ENCODE measurements at places on chromosomes 12 and 14. TPM values are rescaled to one million over a fixed set of nuclear protein-coding genes. Genes with fewer than 3 reads are reported as not detected.

- no peaks in the 10 kb centered on the region for H3K27me3 ChIP-seq
- no peak for DNase-seq
- H3K4me1 ChIP-seq = peaks cover 52% of the 10 kb centered on the region
- no peak overlapping the region for H3K4me3 ChIP-seq
- H3K27ac ChIP-seq = no peak overlapping the region
These were observed 10.6 kb upstream of the TBPL2 start for GRCh38 chr14:55450987-55451386.

Gene KIF5A
- 4.8 TPM for total RNA-seq

- peak; percentile 47 for DNase-seq
- H3K36me3 ChIP-seq = no peaks in the 10 kb centered on the region
- H3K4me1 ChIP-seq = no peaks in the 10 kb centered on the region
- peak overlapping the region; percentile 98 for H3K27ac ChIP-seq
- peak overlapping the region; percentile 80 for H3K4me3 ChIP-seq
These were observed 1.1 kb downstream of the ARHGAP5 start for GRCh38 chr14:32078023-32078857.

Gene NGB
- not detected for total RNA-seq

GRCh38 chr12:78244916-78245507 lies 414.3 kb downstream of the NAV3 start:
- H3K4me1 ChIP-seq = no peaks in the 10 kb centered on the region
- DNase-seq = no peak
- no peak overlapping the region for H3K4me3 ChIP-seq
- no peaks in the 10 kb centered on the region for H3K27me3 ChIP-seq
- H3K36me3 ChIP-seq = no peaks in the 10 kb centered on the region
- H3K27ac ChIP-seq = no peak overlapping the region

DNA sequence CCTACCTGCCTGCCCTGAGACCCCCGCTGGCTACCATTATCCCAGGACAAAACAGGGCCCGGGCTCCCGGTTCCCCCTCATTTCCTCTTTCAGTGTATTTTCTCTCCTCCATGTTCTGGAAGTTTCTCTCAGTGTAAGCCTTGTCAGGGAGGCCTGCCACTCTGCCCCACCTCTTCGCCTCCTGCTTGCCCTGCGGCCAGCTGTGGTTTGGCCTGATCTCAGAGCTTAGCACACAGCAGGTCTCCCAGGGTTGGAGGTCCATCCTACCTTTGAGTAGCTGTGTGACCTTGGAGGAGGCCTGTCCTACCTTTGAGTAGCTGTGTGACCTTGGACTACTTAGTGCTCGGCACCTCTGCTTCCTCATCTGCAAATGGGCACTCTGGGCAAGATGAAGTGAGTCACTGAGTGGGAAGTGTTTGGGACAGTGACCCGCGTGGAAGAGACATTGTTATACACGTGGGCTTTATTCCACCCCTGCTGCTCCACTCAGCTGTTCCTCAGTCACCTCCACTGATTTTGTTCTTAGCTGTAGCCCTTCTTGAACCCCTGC lies 212.7 kb downstream of the ZFP36L1 start:
- no peaks in the 10 kb centered on the region for H3K27me3 ChIP-seq
- no peak overlapping the region for H3K4me3 ChIP-seq
- DNase-seq = no peak
- no peaks in the 10 kb centered on the region for H3K36me3 ChIP-seq

DNA sequence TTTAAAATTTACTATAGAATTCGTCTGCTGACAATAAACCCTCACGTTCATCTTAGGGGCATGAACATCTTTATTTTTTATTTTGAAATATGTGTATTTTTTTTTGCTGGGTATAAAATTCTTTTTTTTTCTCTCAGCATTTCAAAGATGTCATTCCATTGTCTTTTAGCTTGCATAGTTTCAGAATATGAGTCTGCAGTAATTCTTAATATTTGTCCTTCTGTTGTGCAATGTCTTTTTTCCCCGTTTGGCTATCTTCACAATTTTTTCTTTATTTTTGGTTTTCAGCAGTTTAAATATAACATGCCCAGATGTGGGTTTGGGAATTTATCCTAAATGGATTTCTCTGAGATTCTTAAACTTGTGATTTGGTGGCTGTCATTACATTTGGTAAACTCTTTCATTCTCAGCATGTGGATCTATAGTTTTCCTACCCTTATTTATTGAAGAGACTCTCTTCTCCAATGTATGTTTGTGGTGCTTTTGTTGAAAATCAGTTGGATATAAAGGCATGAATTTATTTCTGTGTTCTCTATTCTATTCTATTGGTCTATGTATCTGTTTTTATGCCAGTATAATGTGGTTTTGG lies 37.8 kb upstream of the PLBD1 start:
- H3K4me3 ChIP-seq = no peak overlapping the region
- no peak overlapping the region for H3K27ac ChIP-seq
